Forelimb muscle (tissue), 1 donor: ENCODE measurements at places on chromosomes 5 and 9.

GRCh38 chr9:125904155-125904851, 157.1 kb downstream of the PBX3 start:
- no peak for DNase-seq

DNA sequence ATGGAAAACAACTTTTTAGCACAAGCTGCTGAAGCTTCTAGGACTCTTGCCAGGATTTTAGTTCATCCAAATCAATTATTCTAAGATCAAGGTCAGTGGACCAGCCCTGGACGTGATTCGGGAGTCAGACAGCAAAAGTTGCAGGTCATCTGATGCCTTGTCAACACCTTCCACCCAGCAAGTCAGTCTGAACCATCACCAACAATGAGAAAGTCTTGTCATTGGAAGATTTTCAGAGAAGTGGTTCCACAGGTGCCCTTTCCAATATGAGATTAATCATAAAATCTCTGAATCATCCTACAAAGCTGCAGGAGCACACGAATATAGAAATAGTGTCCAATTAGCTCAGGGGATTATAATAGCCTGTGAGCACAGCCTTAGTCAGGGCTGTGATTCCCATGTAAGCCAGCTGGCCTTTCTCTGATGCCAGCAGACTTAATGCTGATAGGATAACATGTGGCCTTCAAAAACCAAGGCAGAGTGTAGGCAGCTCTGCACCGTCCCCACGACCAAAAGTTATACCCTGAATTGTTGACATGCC, 445.0 kb upstream of the TRPC7 start:
- no peak for DNase-seq

- DNase-seq: no peak
These were observed 4.5 kb upstream of the CNTLN start for GRCh38 chr9:17130291-17130690.

GRCh38 chr5:131640043-131640856, 5.2 kb upstream of the RAPGEF6 start:
- no peak for DNase-seq

DNA sequence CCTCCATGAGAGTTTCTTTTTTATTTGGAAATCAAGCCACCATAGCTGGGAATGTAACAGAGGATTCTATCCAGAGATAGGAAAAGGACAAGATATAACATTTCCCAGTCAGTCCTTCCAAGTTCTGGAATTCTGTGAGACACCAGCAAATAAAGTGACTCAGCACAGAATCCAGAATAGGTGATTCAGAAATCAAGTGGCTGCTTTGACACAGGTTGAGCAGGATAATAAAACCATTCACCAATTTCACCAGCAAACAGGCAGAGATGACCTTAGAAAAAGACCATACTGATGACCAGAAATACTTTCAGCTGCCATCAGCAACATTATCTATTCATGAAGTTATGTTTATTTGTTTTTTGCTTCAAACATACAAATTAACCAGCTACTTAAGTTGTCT, 491.5 kb upstream of the TUSC1 start:
- no peak for DNase-seq

GRCh38 chr5:16916262-16916878, 19.7 kb downstream of the MYO10 start:
- no peak for DNase-seq

- no peak for DNase-seq
These were observed at the start of gene ANKRD33B for GRCh38 chr5:10563945-10564837. Gene ANKRD33B, plus strand, starts transcription at chr5:10564070. Its CDS starts 398 bp downstream, at chr5:10564468.

DNA sequence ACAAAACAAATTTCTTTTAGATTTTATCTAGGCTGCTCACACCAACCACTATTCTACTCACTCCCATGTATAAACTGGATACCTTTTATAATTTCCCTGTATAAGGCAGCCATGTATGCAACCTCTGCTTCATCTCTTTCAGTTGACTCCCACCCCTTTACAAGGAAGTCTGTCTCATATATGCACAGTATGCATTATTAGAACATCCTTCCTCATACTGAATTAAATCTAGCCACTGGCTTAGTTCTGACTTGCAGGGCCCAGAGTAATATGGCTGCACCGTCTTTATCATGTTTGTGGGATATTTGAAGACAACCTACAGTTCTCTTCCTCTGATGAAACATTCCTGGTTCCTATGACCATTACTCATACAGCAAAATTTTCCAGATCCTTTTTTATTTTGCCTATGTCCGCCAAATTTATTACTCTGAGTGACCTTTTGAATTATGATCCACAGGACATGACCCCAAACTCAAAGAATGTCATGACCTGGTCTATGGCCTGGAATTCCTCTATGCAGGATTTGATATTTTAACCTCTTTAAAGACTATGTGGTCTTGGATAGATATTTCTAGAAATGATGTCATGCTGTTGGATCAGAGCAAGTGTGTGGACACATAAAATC, 76.6 kb upstream of the ITGA1 start:
- no peak for DNase-seq

DNA sequence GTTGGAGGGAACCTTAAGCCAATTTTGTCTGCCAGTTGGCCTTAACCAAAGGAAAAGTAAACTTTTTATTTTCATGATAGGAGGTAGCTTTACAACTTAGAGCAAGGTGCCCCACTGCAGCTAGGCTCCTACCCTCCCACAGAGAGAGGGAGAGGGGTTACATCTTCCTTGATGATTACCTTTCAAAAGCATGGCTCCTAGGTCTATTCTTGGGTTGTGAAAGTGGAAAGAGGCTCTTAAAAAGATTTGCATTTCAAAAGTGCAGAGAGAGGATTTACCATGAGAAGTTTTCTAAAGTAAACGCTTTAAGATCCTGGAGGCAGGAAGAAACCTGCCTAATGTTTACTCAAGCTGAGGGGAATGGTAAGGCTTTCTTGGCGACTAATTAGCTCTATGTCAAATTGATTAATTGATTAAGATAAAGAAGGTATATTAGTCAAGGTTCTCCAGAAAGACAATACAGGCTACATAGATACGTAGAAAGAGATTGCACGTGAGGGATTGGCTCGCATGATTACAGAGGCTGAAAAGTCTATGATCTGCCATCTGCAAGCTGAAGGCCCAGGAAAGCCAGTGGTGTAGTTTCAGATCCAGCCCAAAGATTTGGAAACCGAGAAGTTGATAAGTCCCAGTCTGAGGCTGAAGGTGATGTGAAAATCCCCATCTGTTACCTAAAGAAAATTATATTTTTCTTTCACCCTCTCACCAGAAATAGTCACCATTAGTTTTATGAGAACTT, 333.8 kb upstream of the CTNND2 start:
- no peak for DNase-seq

DNA sequence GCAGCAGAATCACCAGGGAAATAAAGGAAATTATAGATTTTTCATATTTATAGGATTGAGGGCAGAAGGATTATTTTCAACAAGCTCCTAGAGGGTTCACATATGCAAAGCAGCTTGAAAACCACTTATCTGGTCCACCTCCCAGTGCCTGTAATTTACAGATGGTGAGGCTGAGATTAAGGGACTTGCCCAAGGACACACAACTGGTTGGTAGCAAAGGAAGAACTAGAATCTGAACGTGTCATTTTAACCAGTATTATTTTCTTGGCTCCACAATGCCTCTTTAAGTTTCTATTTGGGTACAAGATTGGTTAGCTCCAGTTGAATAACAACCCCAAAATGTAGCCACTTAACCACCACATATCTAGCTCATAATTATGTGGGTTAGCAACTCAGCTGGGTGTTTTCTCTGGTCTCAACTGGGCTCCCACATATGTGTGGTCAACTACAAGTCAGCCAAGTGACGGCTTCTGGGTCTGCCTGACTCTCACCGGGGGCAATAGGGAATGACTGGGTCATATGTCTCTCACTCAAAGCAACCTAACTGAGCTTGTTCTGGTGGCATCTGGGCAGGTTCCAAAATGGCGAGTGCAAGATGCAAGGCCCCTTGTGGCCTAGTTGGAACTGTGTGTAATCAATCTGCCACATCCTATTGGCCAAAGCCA, 127.7 kb downstream of the ZDHHC21 start:
- no peak for DNase-seq
